ENCODE measurements at places on chromosomes 11 and 22.

DNA sequence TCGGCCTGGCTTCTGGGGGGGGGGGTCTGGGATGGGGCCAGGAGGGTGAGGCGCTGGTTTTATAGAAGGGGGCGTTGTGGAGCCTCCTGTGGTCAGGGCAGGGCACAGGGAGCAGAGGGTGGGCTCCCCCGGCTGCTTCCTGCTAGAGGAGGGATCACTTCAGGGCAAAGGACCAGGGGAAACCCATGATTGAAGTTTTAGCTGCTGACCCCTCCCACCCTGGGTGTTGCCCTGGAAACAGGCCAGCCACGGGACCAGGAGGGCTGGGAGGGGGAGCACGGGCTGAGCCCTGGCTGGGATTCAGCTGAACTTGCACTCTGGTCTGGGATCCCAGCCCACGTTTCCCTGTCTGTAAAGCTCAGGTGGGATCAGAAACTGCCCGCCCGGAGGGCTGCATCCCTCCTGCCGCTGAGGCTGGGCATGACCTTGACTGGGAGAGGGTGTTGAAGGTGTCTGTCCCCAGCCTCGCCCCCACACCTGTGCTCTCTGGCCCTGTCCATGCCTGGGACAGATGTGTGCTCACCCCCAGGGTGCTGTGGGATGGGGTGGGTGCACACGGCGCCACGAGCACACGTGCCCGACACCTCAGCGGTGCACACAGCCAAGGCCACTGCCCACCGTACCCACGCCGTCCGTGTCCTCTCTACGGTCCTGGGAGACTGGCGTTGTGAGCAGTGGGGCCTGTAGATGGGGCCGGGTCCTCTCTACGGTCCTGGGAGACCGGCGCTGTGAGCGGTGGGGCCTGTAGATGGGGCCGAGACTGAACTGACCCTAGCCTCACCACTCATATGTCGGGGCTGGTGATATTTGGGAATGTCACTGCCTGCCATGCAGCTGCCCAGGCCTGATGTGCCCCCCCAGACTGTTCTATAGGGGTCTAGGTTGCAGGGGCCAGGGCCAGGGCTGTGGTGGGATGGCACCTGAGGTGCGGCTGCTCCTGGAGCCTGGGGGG, 2.3 kb downstream of the TSPAN4 start:
- DNase-seq: no peak

- no peak for DNase-seq
These were observed 121.5 kb downstream of the RRAS2 start for GRCh38 chr11:14237444-14237961.

- DNase-seq: no peak
These were observed 6.9 kb downstream of the OR8B12 start for GRCh38 chr11:124536520-124536919.

- no peak for DNase-seq
These were observed 33.1 kb downstream of the SLC5A1 start for GRCh38 chr22:32075997-32076760.

- DNase-seq: no peak
These were observed 4.3 kb downstream of the APOL5 start for GRCh38 chr22:35721960-35722359.

GRCh38 chr11:88689548-88690240, 352.2 kb upstream of the CTSC start:
- no peak for DNase-seq

DNA sequence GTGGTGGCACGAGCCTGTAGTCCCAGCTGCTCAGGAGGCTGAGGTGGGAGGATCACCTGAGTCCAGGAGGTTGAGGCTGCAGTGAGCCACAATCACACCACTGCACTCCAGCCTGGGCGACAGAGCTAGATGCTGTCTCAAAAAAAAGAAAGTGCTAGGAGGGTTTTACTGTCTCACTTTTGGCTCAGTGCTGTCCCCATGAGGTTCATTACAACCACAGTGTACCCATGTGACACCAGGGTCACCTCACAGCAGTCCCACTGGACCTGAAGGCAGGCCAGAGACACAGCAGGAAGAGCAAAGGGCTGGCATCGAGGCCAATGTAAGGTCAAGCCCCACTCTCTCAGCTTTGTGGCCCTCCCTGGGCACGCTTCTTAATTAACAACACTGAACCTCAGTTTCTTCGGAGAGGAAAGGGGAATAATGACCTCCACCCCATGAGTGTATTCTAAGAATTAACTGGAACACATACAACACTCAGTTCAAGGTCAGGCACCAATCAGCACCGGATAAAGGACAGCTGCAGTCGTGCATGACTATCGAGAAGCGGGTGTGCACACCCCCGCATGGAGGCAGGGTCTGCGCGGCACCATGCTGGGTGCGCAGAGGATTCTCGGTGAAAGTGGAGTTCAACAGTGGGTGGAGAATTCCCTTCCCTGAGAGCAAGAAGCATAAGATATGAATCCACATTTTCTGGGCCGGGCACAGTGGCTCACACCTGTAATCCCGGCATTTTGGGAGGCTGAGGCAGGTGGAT, 30.9 kb upstream of the BAIAP2L2 start:
- no peak for DNase-seq

DNA sequence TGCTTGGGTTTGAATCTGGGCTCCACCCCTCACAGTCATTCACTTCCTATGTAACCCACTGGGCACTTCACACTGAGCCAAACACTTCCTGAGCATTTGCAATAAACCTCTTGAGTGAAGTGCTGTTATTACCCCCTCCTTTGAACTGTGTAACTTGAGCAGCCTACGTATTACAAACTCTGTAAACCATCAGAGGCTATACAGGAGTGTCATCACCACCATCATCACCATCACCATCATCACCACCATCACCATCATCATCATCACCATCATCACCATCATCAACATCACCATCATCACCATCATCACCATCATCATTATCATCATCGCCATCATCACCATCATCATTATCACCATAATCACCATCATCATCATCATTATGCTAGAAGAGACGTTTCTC, 18.4 kb downstream of the RTL6 start:
- DNase-seq: no peak
